ENCODE measurements at places on chromosomes 16 and 17. TPM values are rescaled to one million over a fixed set of nuclear protein-coding genes. Genes with fewer than 3 reads are reported as not detected.

The CSH2 gene
- not detected for total RNA-seq

- peaks cover 23% of the 10 kb centered on the region for H3K27me3 ChIP-seq
- no peak for DNase-seq
- H3K4me1 ChIP-seq = peaks cover 6% of the 10 kb centered on the region
- no peaks in the 10 kb centered on the region for H3K36me3 ChIP-seq
- H3K27ac ChIP-seq = no peak overlapping the region
Observed at GRCh38 chr16:88691924-88692560, 5.7 kb upstream of the SNAI3 start.

The CCL1 gene
- total RNA-seq = not detected

The C17orf50 gene
- 0.30 TPM for total RNA-seq

DNA sequence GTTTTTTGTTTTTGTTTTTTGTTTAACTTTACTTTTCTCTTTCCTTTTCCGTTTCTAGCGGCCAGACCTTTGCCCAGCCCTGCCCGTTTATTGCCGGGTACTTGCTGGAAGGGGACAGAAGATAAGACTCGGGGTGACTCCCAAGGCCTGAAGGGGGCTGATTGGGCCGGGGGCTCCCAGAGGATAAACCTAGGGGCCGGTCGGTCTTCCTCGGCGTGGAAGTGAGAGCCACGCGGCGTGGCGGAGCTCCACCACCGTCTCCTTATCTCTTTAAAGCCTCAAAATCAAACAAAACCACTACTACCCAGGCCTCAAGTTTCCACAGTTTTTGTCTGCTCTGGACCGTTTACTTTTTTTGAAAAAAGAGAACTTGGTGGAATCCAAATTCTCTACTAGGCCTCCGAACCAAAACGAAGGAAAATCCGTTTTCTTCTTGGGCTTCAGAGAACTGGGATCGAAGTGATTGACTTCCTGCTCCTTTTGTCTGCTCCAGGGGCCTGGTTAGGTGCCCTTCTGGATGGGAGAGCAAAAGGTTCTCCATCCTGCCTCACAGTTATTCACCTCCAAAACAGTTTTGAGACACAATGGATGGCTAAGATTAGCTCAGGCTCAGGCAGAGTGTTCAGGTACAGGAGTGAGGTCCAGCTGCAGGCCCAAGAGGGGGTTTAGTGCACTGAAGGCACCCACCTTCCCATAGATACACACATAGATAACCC is 8.5 kb upstream of the HOXB9 start:
- H3K27ac ChIP-seq = no peak overlapping the region
- H3K4me1 ChIP-seq = peaks cover 16% of the 10 kb centered on the region
- peaks cover 100% of the 10 kb centered on the region for H3K27me3 ChIP-seq
- H3K36me3 ChIP-seq = no peaks in the 10 kb centered on the region
- H3K4me3 ChIP-seq = no peak overlapping the region

The SGSH gene
- total RNA-seq = 27.7 TPM
